Ovary (tissue), 10 donors: ENCODE measurements at places on chromosomes 16 and 17. TPM values are rescaled to one million over a fixed set of nuclear protein-coding genes. Genes with fewer than 3 reads are reported as not detected.

SDR42E1 gene
- 0.57 TPM for total RNA-seq

TEKT5 gene
- total RNA-seq = 0.42 TPM

EPN2 gene
- total RNA-seq = 52.8 TPM

TSPOAP1 gene
- total RNA-seq = 49.1 TPM

RSKR gene
- 3.6 TPM for total RNA-seq

GRCh38 chr17:13851889-13852288, 217.4 kb upstream of the COX10 start:
- no peak for DNase-seq
- H3K36me3 ChIP-seq = no peaks in the 10 kb centered on the region
- H3K4me1 ChIP-seq = no peaks in the 10 kb centered on the region
- no peak overlapping the region for H3K4me3 ChIP-seq

GRCh38 chr16:85546585-85547447, 66.3 kb upstream of the GSE1 start:
- no peak overlapping the region for H3K27ac ChIP-seq
- no peaks in the 10 kb centered on the region for H3K36me3 ChIP-seq
- DNase-seq = no peak
- peaks cover 6% of the 10 kb centered on the region for H3K4me1 ChIP-seq

GRCh38 chr17:48241131-48241591, 133.6 kb downstream of the SNX11 start:
- peaks cover 1% of the 10 kb centered on the region for H3K4me1 ChIP-seq
- no peaks in the 10 kb centered on the region for H3K27me3 ChIP-seq
- DNase-seq = peak; percentile 9
- H3K27ac ChIP-seq = no peak overlapping the region
- H3K4me3 ChIP-seq = no peak overlapping the region

GRCh38 chr17:49987681-49988441, 7.2 kb downstream of the DLX3 start:
- H3K27ac ChIP-seq = no peak overlapping the region
- DNase-seq = no peak
- no peaks in the 10 kb centered on the region for H3K27me3 ChIP-seq
- peaks cover 3% of the 10 kb centered on the region for H3K4me1 ChIP-seq
- H3K4me3 ChIP-seq = no peak overlapping the region

GRCh38 chr16:84220851-84221250, 19.0 kb downstream of the KCNG4 start:
- H3K4me1 ChIP-seq = no peaks in the 10 kb centered on the region
- no peak overlapping the region for H3K27ac ChIP-seq
- no peak for DNase-seq
- H3K36me3 ChIP-seq = no peaks in the 10 kb centered on the region
- no peaks in the 10 kb centered on the region for H3K27me3 ChIP-seq
- H3K4me3 ChIP-seq = no peak overlapping the region
